Activated CD4-positive, CD25-positive, alpha-beta regulatory T cell treated with anti-CD3 and anti-CD28 coated beads, Interleukin-2, amount 50 U/mL, for 72 hours (primary cell): ENCODE measurements at places on chromosomes 11 and 22.
A peak's percentile ranks its signal among the peaks of the same experiment; 100 is the strongest.

GRCh38 chr11:27215471-27216269 lies 147.3 kb downstream of the CCDC34 start:
- no peak for DNase-seq

GRCh38 chr11:14254533-14255237 lies 104.3 kb downstream of the RRAS2 start:
- DNase-seq = no peak

DNA sequence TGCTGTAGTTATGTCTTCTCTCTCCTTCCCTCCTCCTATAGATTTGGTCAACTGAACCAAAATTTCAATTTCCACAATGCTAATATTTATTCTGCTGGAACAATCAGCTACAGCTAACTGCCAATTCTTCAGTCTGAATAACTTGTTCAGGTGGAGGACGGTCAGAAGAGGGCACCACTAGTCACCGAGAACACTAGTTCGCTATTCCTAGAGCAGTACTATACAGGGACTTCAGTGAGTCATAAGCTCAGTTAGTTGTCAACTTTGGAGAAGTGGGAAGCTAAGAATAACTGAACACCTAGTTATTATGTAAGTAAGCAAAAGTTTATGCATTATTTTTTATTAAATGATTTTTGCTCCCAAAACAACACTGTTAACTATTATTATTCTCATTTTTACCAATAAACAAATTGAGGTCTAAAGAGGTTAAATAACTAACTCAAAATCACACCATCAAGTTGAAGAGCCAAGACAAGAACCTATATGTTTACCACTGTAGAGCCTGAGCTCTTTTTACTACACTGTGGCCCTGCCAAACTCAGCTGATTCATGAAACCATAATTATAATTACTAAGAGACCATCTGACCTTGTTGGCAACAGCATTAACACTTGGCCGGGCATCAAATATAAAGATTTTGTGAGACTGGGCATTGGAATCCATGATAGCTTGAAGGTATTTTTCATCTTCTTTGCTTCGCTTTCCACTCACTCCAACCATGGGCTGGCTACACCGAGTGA lies 59.0 kb downstream of the CEP57 start:
- no peak for DNase-seq

GRCh38 chr11:17476317-17477083 lies at the start of gene ABCC8:
TSS of gene ABCC8 (minus strand) at chr11:17476845. CDS start at chr11:17476776, 69 bp downstream.
- no peak for DNase-seq

- DNase-seq = no peak
These were observed 7.5 kb downstream of the PVALB start for GRCh38 chr22:36809351-36809750.

GRCh38 chr11:116787436-116787785 lies 412 bp downstream of the ZPR1 start:
- DNase-seq = no peak

- DNase-seq = no peak
These were observed 18.0 kb downstream of the DERL3 start for GRCh38 chr22:23820748-23821211.

- DNase-seq = no peak
These were observed 22.2 kb downstream of the TSKU start for GRCh38 chr11:76805206-76805913.

DNA sequence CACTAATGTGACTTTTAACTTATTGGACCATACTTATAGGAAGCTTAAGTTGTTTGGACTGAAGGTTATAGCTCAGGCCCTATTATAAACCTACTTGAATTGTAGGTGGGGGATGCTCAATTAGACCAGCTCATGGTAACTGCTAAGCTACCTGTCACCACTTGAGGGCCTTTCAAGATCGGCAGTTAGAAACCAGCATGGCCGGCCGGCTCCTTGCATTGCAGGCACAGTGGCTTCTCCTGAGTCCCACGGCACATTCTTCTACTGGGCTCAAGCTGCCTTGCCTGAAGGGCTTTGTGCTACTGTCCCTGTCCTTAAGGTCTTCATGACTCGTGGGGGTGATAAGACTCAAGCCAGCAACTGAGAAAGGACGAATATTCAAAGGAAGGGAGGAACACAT lies 70.8 kb downstream of the TBC1D22A start:
- no peak for DNase-seq

- DNase-seq = peak; percentile 16
These were observed 117.8 kb downstream of the GGTLC2 start for GRCh38 chr22:22761963-22762772.

DNA sequence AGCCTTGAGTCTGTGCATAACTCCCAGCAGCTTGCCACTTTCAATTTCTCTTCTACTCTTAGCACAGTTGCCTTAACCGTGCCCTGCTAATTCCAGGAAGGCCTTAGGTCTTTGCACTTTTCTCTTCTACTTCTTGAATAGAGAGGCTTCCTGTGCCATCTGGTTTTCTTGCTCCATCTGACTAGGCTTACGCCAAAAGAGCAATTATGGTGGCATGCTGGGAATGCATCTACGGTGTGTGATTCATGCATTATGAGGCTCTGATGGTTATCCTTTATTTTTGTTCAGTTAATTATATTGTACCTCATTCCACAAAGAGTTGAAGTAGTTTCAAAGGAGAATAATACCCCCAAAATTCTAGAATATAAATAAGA lies 29.4 kb downstream of the SIK2 start:
- no peak for DNase-seq

DNA sequence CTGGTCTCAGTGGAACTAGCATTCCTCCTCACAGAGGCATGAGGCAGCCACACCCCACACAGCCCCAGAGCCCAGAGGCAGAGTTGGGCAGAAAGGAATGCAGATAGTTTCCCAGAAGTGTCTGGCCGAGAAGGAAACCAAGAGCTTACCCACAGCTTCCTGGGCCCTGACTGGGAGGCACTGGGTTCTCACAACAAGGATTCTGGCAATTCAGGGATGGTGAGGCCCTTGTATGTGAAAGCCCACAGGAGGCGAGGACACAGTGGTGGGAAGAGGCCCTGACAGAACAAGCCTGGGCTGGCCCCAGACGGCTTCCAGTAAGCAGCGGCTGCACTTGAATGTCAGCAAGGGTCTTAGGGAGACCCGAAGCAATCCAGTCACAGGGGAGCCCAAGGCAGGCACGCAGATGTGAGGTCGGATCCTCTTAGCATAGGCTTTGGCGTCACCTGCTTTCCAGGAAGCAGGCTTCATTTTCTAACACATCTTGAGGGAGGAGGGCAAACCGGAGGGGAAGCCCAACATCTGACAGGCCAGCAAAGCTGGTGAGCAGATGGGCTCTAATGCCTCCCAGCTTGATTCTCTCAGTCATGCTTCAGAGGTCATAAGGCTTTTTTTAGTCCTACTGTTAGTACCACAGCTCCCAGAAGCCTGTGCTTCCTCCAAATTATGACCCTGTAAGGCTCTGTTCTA lies 78.3 kb upstream of the AKIP1 start:
- DNase-seq = no peak

GRCh38 chr11:116849060-116849459 lies 11.6 kb upstream of the APOA1 start:
- DNase-seq = no peak

DNA sequence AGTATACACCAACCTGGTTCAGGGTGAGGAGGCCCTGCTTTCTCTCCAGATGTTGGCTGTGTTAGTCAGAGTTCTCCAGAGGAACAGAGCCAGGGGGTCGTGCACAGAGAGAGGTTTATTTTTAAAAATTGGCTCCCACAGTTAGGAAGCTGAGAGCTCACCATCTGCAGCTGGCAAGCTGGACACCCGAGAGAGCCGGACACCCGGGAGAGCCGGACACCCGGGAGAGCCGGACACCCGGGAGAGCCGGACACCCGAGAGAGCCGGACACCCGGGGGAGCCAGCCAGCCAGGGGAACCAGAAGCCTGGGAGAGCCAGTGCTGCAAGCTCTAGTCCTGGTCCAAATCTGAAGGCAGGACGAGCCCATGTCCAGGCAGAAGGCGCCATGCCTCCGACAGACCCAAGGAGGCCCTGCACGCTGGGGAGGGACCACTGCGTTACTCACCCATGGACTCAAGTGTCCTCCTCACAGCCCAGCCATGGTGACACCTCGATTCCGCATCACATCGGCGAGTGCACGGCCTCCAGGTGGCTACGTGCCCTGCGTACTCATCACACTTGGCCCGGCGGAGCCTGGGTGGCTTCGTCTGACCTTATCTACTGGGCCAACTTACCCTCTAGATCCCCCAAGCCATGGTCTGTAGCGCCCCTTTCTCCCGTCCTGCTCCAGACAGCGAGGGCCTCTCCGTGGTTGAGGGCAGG lies 99.0 kb downstream of the BRD1 start:
- DNase-seq = no peak

DNA sequence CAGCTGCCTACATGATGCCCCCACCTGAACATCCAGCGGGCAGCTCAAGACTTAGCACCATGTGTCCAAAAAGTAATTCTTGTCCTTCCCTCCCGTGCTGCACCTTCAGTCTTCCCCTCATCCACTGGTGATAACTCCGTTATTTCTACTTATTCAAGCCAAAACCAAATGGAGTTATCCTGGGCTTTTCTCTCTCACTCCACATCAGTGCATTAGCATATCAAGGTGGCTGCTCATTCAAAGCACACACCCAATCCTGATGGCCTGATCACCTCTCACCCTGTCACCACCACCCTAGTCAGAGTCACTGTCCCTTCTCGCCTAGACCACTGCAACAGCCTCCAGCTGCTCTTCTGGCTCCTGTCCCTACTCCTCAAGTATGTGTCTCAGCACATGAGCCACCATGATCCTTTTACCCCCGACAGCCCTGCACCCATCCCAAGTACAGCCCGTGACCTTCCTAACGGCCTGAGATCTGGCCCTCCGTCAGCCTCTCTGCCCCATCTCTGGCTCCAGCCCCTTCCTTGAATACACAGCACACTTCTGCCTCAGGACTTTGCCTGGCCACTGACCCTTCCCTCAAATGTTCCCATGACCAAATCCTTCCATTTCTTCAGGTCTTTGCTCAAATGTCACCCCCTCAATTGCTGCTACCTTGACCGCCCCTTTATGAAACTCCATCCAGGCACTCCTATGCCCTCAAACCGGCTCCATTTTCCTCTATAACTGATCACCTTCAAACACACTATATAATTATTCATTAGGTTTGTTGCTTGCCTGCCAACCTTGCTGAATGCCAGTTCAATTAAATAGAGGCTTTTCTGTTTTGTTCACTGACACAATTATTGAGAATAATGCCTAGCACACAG lies 19.7 kb upstream of the SLC25A1 start:
- DNase-seq = no peak

- no peak for DNase-seq
These were observed 93.7 kb upstream of the SPON1 start for GRCh38 chr11:13868710-13869397.

- DNase-seq = no peak
These were observed 180.6 kb upstream of the GRIA4 start for GRCh38 chr11:105429096-105429910.

DNA sequence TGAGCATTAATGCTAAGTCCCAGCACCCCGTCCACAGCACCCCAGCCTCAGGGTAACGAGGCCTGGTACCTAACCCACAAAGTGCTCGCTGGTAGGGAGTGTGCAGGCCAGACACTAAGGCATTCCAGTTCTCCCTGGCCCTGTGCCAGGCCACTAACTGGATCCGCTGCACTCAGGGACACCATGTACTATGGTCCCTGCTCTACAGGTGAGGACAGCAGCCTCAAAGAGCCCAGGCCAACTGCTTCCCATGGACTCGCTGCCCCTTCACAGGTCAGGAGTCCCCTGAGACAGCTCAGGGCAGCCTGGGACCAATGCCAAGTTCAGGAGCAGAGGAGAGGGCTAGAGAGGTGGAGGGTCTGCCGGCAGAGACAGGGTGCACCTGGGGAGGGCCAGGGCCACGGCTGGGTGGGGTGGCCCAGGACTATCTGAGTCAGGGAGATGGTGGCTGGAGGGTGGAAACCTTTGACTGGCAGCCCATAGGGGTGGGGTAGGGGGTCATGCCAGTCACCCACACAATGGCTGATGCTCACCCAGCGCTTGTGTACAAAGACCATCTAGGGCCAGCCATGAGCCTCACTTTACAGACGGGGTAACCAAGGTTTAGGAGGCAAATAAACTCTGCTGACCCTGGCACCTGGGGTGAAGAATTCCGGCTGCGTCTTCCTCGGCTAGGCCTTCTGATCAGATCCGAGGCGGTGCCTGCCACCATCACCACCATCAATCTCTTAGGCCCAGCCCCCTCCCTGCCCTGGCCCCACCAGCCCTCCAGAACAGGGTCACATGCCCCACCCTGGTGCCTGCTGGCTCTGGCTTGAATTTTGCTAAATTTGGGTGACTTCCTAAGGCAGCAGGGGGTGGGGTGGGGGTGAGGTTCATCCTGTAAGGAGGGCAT lies 5.6 kb downstream of the OSBPL5 start:
- no peak for DNase-seq

DNA sequence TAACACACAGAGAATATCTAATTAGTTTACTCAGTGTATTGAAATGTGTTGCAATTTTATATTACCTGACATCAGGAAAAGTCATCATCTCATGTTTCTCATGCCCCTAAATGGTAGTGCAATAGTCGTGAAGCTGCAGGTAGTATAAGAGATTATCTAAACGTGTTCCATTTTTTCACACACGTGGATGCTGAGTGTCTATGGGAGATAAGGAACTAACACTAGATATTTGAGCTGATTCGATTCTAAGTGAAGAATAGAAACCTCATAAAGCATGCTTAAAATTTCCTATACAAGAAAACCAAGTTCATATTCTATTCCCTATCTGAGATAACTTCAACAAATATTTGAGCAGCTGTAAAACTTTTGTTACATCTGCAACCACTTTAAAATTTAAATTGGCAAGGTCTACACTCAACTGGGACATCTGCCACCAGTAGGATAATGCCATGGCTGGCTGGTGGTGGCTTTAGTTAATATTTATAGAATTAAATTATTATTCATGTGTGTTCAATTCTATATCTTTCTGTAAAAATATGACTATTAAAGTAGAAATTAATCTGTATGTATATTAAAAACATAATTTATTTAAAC lies 388.8 kb downstream of the LUZP2 start:
- DNase-seq = no peak

DNA sequence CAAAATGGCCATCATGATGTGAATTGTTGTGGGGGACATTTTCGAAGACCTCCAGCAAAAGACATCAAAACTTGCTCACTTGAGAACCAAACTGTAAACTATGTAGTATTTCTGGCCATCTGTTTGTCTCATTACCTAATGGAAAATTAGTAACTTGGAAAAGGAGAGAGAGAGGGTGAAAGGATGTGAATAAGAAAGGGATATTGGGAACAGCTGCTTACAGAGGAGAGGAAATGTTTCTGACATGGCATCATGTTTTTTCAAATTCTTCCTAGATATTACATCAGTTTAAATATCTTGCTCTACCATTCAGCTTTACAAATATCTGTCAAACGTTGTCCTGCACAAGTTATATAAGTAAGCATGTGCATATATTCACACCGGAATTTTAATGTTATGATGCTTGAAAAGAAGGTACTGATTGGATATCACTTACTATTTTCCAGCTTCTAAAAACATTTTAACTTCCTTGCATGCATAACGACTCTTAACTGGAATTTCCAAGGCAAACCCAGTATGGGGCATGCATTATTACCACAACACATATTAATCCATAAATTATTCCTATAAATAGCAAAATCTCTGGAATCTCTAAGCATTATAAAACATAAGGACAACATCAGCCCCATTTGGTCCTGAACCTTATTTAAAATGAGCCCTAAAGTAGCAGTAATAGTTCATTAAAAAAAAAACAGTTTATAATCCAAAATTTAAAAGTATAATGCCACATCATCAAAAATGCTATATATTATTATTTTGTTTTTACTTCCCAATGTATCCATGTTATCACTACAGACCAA lies 20.0 kb downstream of the GUCY1A2 start:
- no peak for DNase-seq

- no peak for DNase-seq
These were observed 17.6 kb upstream of the BDNF start for GRCh38 chr11:27717801-27718229.

GRCh38 chr22:45529971-45530575 lies 27.4 kb downstream of the FBLN1 start:
- no peak for DNase-seq

- no peak for DNase-seq
These were observed 33.1 kb upstream of the CARS1 start for GRCh38 chr11:3090096-3090901.
